ENCODE measurements at places on chromosomes 7 and 10.

DNA sequence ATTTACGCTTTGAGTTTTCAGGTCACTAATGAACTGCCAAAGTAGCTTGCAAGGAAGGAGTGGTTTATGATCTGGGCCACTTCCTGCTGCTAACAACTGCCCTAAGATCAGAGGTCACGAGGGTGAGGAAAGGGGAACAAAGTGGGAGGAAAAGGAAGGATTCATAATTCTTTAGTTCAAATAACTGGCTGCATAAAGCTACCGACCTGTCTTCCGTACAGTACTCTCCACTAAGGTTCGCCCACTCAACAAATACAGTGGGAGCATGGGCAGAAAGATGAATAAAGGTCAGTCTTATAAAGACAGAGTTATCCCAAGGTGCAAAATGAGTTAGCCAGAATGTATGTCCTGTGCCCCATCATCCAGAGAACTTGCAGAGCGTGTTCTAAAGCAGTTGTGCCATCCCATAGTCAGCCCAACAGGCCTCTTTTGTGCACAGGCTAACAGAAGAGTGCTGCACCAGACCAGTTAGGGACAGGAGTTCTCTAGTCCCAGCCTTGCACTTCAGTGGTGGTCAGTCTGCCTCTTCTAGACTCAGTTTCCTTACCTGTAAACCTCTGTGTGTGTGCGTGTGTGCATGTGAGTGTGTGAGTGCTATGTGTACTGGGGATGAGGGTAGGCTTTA is 65.9 kb downstream of the CREB3L2 start:
- no peak for DNase-seq

DNA sequence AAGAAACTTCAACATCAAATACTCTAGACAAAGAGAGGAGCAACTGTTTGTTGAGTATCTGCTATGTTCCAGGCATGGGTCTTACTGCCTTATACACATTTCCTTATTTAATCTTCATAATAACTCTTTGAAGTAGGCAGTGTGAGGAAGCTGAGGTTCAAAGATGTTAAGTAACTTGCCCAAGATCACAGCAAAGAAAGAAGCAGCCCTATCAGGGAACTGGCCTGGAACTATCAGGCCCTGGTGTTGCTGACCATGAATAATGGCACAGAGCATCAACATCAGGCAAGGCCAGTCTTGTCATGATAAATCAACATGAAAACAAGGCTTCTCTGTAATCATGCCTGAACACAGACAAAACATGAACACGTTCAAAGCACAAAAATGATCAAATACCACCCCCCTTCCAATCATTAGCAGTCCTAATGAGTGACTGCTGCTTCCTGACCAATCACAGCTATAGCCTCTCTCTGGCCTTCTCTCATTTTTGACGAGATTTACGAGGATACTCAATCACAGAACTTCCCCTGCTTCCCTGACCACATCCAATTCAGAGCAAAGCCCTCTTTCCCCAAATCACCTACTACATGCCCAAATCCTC is 2.3 kb downstream of the GSDME start:
- DNase-seq: no peak

GRCh38 chr7:150369748-150370501 is 1.3 kb downstream of the REPIN1 start:
- no peak for DNase-seq

GRCh38 chr10:131085091-131085860 is 226.2 kb downstream of the TCERG1L start:
- no peak for DNase-seq

DNA sequence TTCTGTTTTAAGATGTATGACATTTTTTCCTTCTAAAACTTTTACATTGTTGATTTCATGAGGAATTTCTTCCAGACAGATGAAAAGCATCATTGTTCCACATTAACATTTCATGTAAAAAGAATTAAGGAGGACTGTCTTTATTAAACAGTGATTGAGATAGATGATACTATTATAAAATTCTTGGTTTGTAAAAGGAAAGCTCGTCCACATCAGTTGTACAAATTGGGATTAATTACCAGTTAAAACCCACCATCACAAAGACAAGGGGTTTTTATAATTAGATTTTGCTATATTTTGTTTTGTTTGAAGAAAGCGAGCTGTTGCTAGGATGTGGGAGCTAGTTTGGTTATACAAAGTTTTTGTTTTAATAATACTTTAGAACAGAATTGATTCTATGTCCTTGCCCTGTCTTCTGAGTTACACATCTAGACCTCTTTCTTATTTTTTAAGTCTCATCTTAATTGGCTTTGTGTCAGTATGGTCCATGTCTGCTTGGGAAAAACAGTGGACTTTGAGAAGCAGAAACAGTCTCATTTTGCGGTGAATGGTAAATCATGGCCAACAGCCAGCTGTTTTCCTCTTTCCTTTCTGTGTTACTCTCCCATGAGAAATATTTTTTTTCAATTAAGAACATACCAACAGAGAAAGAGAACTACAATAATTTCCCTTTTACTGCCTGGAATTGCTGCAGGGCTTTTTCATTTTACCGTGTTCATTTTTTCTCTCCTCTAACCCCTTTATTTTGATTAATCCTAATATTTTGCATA is 3.2 kb downstream of the TES start:
- no peak for DNase-seq

DNA sequence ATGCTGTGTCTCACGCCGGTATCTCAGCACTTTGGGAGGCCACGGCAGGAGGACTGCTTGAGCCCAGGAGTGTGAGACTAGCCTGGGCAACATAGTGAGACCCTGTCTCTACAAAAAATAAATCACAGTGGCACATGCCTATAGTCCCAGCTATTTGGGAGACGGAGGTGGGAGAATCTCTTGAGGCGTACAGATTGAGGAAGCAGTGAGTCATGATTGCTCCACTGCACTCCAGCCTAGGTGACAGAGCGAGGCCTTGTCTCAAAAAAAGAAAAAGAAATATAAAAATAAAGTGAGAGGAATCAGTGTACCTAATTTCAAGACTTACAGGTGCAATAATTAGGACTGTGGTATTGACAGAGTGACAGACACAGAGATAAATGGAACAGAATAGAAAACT is 23.9 kb downstream of the SLC25A40 start:
- DNase-seq: no peak

All from NCI-H345 (cell line).